Fibroblast of villous mesenchyme (primary cell): ENCODE measurements at places on chromosomes 16 and 17. TPM values are rescaled to one million over a fixed set of nuclear protein-coding genes. Genes with fewer than 3 reads are reported as not detected.

The NOL11 gene
- total RNA-seq: 37.7 and 57.4 TPM in 2 replicates

The IL34 gene
- total RNA-seq: 1.3 and 1.7 TPM in 2 replicates

The MYCBPAP gene
- total RNA-seq: 0.64 and 0.86 TPM in 2 replicates

The MYOCD gene
- total RNA-seq: 11.0 and 14.7 TPM in 2 replicates

The FBXO39 gene
- under 0.01 and 0.32 TPM in 2 replicates for total RNA-seq

The C17orf75 gene
- total RNA-seq: 14.8 and 18.6 TPM in 2 replicates

The TAT gene
- under 0.01 TPM in 1 of 2 replicates, not detected in the other for total RNA-seq

The PABPN1L gene
- total RNA-seq: not detected in 2 replicates

The FGF11 gene
- 0.32 and 3.9 TPM in 2 replicates for total RNA-seq

The FOXC2 gene
- total RNA-seq: 0.64 TPM in 1 of 2 replicates, not detected in the other

The TNRC6C gene
- total RNA-seq: 4.3 and 6.8 TPM in 2 replicates

The CRK gene
- total RNA-seq: 99.5 and 149 TPM in 2 replicates

The NPIPA8 gene
- total RNA-seq: under 0.01 and 0.32 TPM in 2 replicates

The KRTAP4-3 gene
- not detected in 2 replicates for total RNA-seq

The CIBAR2 gene
- total RNA-seq: not detected in 2 replicates

The KIF18B gene
- total RNA-seq: 3.9 and 5.2 TPM in 2 replicates
